ENCODE measurements at places on chromosomes 12 and 14.

GRCh38 chr12:93302331-93303229 is 75.1 kb upstream of the NUDT4 start:
- no peak for DNase-seq

- DNase-seq, result peak; percentile 2
Observed at GRCh38 chr12:74899031-74899829, 310.4 kb downstream of the KCNC2 start.

- DNase-seq, result no peak
Observed at GRCh38 chr12:3580094-3580749, 89.2 kb downstream of the PRMT8 start.

DNA sequence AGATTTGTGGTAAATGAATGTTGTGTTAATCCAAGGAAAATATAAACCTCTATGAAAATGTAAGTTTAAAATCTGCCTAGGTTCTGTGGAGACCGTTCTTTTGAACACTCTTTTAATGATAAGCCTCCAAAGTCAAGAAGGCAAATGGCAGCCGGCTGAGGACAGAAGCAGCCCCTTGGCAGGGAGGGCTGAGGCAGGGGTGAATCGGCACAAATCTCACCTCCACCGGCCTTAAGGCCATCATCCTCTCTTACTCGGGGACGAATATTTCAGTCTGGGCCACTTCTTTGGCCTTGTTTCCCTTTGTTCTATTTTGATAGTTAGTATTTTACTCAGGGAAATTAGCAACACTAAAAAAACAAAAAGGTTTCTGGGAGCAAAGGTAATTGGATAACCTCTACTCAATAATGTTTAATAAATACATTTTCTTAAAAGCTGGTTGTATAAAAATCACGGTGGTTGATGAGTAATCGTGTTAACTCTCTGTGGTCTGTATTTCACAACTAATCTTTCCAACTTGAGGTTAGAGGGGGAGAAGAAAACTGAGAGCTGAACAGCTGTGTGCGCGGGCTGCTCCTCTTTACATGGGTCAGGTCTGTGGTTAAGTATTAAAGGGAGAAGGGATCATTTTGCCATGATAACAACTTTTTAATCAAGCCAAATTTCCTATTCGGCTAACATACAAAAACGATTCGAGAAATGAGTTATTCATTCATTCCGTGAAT is 18.6 kb downstream of the LGMN start:
- DNase-seq, result no peak

- peak; percentile 4 for DNase-seq
Observed at GRCh38 chr14:63542231-63542999, 762 bp downstream of the PPP2R5E start.

GRCh38 chr12:6553051-6553868 is 2.6 kb downstream of the IFFO1 start:
- DNase-seq, result no peak

- DNase-seq, result no peak
Observed at GRCh38 chr12:100398307-100398706, 41.4 kb downstream of the SLC17A8 start.

- DNase-seq, result no peak
Observed at GRCh38 chr12:108080363-108080762, 48.7 kb upstream of the WSCD2 start.

DNA sequence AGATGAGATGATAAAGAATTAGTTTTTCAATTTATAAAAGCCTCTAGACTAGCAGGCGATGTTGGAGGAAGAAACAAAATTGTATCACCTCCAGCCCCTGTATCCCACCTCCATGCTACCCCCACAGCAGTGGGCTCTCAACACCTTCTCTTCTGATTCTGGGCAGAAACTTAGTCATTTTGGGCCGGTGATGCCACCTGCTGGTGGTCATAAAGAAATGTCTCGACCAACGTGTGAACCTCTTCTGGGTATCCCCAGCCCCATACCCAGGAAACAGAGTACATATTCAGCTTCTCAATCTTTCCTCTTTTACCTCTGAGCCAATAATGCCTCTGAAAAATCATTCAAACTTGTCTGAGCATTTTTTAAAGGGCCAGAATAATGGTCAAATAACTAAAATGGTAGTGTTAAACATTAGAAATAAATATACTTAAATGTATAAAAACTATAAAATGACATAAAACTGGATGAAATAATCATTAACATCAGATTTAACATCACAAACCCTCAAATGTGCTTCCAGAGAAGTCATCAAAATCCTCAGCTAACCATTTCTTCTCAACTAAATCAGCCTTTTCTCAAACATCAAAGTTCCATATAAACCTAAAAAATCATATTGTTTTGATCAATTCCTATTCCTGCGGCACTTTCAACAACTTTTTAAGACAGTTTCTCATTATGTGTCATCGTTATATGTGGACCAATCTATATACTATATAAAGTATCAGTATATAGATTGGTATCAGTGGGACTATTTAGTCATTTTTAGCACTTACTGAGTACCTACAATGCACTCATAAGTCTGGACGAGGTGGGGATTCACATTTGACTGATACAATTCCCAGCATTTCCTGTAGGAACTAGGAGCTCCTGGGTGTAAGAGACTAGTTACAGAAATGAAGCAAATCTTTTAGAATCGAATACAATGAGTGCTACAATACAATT is 69.4 kb downstream of the ATXN2 start:
- DNase-seq, result peak; percentile 44

DNA sequence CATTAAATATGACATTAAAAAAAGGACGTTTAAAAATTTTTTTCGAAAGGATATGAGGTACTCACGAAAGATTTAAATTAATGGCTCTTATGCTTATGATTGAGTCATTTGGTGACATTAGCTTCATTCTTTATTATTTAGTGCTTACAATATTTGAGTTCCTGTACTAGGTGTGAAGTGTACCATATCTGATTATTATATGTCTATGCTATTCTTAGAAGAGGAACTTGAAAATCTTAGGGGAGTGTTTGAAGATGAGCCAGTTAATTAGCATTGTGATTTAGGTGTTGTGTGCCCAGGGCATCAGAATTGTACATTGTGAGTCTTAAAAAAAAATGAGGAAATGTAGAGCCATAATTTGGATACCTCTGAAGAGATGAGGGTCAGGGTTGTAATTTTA is 118.6 kb downstream of the FUT8 start:
- no peak for DNase-seq

GRCh38 chr12:19052689-19053088 is 76.8 kb upstream of the PLEKHA5 start:
- DNase-seq, result no peak

DNA sequence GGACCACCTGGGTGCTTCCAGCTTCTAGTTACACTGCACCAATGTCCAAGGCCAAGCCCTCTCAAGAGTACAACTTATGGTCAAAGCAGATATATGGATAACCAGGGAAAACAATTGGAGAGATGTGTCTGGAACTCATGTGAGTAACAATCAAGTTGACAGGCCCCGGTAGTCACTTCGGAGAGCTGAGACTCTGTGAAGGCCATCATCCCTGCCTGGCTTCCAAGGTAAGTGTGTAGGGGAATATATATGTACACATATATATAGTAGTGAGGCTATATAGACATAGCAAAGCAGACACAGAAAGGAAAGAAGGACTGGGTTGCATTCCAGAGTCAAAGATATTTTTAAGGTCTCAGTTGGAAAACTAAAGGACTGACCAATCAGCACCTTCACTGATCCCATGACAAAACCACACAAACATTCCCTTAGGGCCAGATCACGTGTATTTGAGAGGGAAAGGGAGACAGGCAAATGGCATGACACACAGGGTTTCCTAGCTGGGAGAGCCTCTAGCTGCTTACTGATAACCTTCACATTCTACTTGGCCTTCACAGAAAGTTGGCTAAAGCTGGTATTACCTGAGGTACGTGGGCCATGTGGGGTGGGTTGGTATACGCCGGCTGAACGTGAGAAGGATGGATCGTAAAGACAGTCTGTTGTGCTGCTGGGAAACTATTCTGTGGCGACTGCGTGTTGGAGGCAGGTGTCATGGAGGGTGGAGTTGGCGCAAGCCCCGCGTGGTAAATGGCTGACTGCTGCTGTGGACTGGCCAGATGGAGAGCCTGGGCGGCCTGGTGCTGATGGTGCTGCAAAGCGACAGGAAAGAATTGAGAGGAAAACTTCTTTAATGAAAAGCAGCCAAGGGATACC is 50.0 kb downstream of the SH2B3 start:
- no peak for DNase-seq

GRCh38 chr12:47350062-47350408 is 270.3 kb upstream of the AMIGO2 start:
- DNase-seq, result no peak

DNA sequence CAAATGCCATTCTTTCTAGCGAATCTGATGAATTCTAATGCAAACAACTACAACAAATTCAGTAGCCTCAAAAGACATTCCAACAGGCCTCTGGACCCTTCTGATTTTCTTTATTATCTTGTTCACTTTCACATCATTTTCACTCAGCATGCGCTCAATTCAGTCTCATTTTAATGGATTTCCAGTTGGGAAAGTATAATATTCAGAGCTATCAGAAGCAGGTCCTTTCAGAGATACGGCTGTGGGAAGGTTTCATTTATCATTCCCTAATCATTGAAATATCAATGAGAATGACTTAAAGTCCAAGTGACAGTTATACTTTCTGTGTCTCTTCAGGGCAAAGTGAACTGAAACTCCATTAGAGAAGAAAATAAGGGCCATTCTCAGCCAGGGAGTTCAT is 1083.7 kb upstream of the FLRT2 start:
- no peak for DNase-seq

GRCh38 chr12:61536525-61536924 is 723.7 kb upstream of the USP15 start:
- DNase-seq, result no peak

- no peak for DNase-seq
Observed at GRCh38 chr12:15037091-15037687, 64.3 kb downstream of the PDE6H start.

DNA sequence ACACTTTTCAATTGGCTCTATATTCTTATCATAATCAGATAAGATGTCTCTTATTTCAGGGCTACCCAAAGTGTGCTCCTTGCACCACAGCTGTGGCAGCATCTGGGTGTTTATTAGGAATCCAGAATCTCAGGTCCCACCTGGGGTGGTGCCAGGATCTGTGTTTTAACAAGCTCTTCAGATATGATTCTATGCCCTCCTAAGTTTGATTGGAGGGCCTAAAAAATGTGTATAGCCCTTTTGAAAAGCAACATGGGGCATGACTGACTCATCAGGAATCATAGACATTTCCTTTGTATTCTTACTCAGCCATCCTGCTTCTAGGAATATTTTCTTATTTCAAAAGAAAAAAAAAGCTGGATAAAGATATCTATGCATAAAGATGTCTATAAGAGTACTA is 103.1 kb downstream of the HELB start:
- no peak for DNase-seq

GRCh38 chr14:68710776-68711175 is 82.1 kb downstream of the ZFP36L1 start:
- no peak for DNase-seq

- no peak for DNase-seq
Observed at GRCh38 chr14:101400830-101401229, 160.5 kb upstream of the DIO3 start.

DNA sequence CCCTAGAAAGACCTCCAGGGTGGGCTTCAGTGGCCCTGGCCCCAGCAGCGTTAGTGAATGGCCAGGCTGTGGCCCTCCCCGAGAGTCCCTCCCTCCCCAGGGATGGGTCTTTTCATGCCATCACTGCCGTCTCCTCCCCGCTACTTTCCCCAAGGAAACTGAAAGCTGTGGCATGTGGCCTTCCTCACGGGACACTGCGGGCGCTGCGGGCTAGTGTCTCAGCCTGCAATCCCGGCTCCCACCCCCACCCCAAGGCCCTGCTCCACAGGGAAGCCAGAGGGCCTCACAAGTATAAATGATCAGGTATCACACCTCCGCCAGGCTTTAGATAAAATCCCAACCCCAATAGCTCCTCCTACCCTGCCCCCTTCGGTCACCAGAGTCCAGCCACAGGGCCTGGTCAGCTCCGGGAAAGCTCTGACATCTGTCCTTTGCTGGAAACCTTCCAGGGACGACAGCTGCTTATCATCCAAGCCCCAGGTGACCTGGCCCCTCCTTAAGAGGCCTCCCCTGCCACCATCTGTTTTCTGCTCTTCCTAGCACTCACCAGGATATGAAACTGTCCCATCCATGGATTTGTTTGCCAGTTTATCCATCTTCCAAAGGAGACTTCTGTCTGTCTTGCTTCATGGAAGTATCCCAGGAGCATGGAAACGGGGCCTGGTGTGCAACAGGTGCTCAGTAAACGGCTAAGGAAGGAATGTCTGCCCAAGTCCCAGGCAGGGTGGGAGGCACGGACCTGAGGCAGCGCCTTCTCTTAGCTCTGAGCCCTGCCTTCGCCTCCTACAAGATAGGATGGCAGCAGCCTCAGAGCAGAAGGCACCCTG is 31.6 kb downstream of the CCDC85C start:
- DNase-seq, result no peak

DNA sequence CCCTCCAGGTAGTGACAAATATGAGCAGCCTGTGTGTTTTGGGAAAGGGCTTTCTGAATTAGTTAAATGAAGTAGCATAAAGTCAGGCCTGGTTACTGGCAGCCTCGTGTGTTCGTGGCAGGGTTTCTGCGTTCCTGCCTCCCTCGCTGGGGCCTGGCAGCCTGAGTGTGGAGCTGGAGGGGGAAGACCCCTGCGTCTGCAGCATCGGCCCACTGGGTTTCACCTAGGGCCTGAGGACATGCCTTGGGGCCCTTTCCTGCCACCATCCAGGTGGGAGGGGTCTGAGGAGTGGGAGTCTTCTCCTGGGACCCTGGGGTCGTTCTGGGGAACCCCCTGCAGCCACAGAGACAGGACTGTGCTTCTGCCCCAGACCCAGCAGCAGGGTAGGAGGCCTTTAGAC is 20.4 kb upstream of the AMN start:
- no peak for DNase-seq

- DNase-seq, result no peak
Observed at GRCh38 chr14:64060648-64061096, 207.9 kb downstream of the SYNE2 start.

GRCh38 chr12:66288121-66288520 is 14.2 kb upstream of the HELB start:
- peak; percentile 63 for DNase-seq

- DNase-seq, result no peak
Observed at GRCh38 chr14:93049315-93049714, 66.4 kb downstream of the ITPK1 start.

DNA sequence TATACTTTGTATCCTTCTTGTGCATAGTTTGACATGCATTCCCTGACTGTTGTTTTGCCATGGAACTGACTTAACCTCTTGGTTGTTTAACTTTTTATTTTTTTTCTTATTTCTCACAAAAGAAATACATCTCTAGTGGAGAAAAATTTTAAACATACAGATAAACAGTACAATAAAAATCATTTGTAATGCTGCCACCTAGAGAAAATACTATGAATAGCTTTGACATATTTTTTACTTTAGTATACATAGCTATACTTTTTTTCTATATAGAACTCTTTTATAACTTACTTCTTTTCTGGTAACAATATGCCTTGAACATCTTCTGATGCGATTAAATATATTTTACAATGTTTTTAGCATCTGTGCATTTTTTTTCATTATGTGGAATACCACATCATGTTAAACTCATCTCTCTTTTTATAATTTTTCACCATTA is 184.5 kb downstream of the AKAP6 start:
- DNase-seq, result no peak

DNA sequence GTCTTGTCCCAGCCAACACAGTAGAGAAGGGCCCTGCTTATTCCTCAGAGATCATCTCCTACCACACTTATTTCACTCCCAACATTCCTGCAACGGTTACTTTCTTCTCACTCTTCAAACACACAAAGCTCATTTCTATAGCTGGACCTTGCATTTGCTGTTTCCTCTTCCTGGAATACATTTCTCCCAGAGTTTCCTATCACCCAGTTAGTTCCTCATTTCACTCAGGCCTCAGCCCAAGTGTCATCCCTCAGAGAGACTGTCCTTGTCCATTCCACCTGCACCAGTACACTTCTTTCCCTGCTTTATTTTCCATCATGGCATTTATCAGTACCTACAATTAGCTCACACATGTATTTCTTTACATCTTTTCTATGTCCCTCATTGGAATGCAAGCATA is 14.7 kb upstream of the STK38L start:
- no peak for DNase-seq
